ENCODE measurements at places on chromosomes 4 and X. TPM values are rescaled to one million over a fixed set of nuclear protein-coding genes. Genes with fewer than 3 reads are reported as not detected.

GRCh38 chrX:14076639-14077038 is 46.9 kb upstream of the GEMIN8 start:
- H3K4me1 ChIP-seq, result no peaks in the 10 kb centered on the region
- H3K4me3 ChIP-seq, result no peak overlapping the region
- no peaks in the 10 kb centered on the region for H3K27me3 ChIP-seq
- H3K27ac ChIP-seq, result no peak overlapping the region

DNA sequence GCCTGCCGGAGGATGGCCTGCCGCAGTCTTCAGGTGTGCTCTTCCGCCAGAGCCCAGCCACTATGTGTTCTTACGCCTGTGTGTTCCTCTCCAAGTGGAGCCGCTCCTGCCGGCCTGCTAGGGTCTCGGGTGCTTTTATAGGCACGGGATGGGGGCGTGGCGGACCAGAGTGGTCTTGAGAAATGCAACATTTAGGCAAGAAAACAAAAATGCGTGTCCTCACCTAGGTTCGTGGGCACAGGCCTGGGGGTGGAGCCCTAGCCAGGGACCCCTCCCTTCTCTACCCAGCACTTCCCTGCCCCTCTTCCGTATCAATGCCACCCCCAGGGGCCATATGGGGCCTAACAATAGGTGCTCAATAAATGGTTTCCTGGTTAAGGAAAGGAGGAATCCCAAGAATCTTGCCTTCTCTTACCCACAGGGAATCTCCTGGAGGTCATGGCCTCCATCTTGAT is 34.4 kb upstream of the LRBA start:
- H3K27me3 ChIP-seq, result no peaks in the 10 kb centered on the region
- no peaks in the 10 kb centered on the region for H3K36me3 ChIP-seq
- no peak for DNase-seq
- H3K27ac ChIP-seq, result no peak overlapping the region
- no peaks in the 10 kb centered on the region for H3K4me1 ChIP-seq
- no peak overlapping the region for H3K4me3 ChIP-seq

GRCh38 chrX:153651540-153652079 is 4.6 kb downstream of the DUSP9 start:
- no peak overlapping the region for H3K27ac ChIP-seq
- H3K4me1 ChIP-seq, result no peaks in the 10 kb centered on the region
- no peak for DNase-seq
- H3K4me3 ChIP-seq, result no peak overlapping the region

DNA sequence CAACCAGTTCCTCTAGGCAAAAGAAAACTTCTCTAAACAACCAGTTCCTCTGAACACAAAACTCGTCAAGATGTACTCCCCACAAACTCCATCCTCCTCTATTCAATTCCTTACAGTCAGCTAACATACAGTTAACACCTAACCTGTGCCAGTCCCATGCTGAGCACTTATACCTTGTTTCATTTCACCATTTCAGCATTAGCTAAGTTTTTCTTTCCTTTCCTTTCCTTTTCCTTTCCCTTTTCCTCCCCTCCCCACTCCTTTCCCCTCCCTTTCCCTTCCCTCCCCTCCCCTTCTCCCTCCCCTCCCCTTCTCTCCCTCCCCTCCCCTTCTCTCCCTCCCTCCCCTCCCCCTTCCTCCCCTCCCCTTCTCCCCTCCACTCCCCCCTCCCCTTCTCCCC is 13.1 kb downstream of the HERC6 start:
- H3K4me3 ChIP-seq, result no peak overlapping the region
- peaks cover 49% of the 10 kb centered on the region for H3K36me3 ChIP-seq
- no peak for DNase-seq
- no peak overlapping the region for H3K27ac ChIP-seq

Gene IRF2
- 53.3 TPM for total RNA-seq

GRCh38 chr4:5796976-5797375 is 86.0 kb downstream of the EVC start:
- no peak overlapping the region for H3K4me3 ChIP-seq
- no peak for DNase-seq
- H3K27ac ChIP-seq, result no peak overlapping the region
- no peaks in the 10 kb centered on the region for H3K27me3 ChIP-seq

DNA sequence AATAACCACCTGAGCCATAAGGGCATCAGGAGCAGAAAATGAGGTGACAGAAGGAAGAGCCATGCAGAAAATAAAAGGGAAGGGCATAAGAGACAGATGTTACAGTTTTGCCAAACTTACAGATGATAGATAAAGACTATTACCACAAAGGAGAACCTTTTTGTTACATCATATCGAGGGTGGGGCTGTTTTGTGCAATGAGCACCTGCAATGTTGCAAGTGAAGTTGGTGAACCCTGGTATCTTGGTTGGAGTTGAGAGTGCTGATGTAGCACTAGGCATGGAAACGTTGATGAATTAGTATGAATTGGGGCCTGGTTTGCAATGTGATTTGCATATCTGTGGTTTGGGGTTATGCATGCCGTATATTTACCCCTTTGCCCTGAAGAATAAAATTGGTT is 119.8 kb upstream of the TEX13D start:
- H3K36me3 ChIP-seq, result no peaks in the 10 kb centered on the region
- peaks cover 7% of the 10 kb centered on the region for H3K4me1 ChIP-seq
- DNase-seq, result no peak
- H3K27ac ChIP-seq, result no peak overlapping the region
- H3K27me3 ChIP-seq, result no peaks in the 10 kb centered on the region

Gene NPFFR2
- not detected for total RNA-seq

Gene RTL3
- not detected for total RNA-seq

DNA sequence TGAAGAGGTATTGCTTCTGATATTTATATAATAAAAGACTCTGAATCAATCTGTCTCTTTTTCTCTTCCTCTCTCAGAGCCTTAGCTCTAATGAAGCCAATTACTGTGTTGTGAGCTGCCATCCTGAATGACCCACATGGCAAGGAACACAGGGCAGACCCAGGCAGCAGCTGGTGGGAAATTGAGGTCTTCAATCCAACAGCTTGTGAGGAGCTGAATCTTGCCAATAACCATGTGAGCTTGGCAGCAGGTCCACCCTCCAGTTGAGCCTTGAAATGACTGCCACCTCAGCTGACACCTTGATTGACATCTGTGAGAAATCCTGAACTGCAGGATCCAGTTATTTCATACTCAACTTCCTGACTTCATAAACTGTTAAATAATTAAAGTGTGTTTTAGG is 149.4 kb downstream of the NDST4 start:
- no peaks in the 10 kb centered on the region for H3K4me1 ChIP-seq
- no peak overlapping the region for H3K4me3 ChIP-seq
- H3K27ac ChIP-seq, result no peak overlapping the region

- no peaks in the 10 kb centered on the region for H3K4me1 ChIP-seq
- no peak for DNase-seq
- H3K27me3 ChIP-seq, result no peaks in the 10 kb centered on the region
- H3K4me3 ChIP-seq, result no peak overlapping the region
- H3K36me3 ChIP-seq, result peaks cover 6% of the 10 kb centered on the region
These were observed 12.2 kb downstream of the NOCT start for GRCh38 chr4:139027776-139028175.

DNA sequence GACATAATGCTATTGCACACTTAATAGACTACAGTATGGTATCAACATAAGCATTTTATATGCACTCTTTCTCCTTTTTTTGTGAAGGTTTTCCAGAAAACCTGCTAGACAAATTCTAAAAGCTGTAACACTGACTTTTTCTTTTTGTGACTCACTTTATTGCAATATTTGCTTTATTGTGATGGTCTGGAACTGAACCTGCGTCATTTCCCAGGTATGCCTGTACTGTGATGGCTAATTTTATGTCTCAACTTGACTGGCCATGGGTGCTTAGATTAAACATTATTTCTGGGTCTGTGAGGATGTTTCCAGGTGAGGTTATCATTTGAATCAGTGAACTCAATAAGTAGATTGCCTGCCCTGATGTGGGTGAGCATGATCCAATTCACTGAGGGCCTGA is 35.5 kb upstream of the LAMP2 start:
- no peaks in the 10 kb centered on the region for H3K36me3 ChIP-seq
- no peak overlapping the region for H3K27ac ChIP-seq
- no peak overlapping the region for H3K4me3 ChIP-seq
- H3K4me1 ChIP-seq, result no peaks in the 10 kb centered on the region
- no peak for DNase-seq
- no peaks in the 10 kb centered on the region for H3K27me3 ChIP-seq

Gene SERTM2
- total RNA-seq, result 0.09 TPM

Gene ITIH6
- not detected for total RNA-seq

Gene APOOL
- 19.8 TPM for total RNA-seq

- H3K4me1 ChIP-seq, result no peaks in the 10 kb centered on the region
- H3K27me3 ChIP-seq, result no peaks in the 10 kb centered on the region
- no peak overlapping the region for H3K4me3 ChIP-seq
- no peak for DNase-seq
- no peak overlapping the region for H3K27ac ChIP-seq
These were observed 85.4 kb upstream of the IGFBP7 start for GRCh38 chr4:57195622-57196021.

- no peaks in the 10 kb centered on the region for H3K4me1 ChIP-seq
- H3K27me3 ChIP-seq, result peaks cover 9% of the 10 kb centered on the region
- no peak overlapping the region for H3K4me3 ChIP-seq
- no peak overlapping the region for H3K27ac ChIP-seq
- H3K36me3 ChIP-seq, result no peaks in the 10 kb centered on the region
These were observed 35.9 kb downstream of the C4orf50 start for GRCh38 chr4:5982156-5982973.

DNA sequence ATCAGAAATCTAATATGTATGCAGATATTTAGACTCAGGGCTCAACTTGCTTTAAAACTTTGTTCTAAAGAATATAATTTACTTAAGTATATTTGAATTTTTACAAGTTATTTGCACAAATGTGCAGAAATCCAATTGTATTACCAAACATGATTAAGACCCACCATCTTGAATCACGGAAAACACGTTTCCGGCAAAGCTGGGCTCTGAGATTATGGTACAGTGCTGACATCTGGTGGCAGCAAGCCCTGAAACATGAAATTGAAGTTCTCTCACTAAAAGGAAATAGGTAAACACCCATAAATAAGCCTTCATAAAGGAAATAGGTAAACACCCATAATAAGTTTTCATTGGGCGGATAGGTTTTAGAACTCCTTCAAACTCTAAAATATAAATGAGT is 98.3 kb upstream of the MAOA start:
- no peak overlapping the region for H3K4me3 ChIP-seq
- no peaks in the 10 kb centered on the region for H3K36me3 ChIP-seq
- H3K27ac ChIP-seq, result no peak overlapping the region
- peak; percentile 41 for DNase-seq
- no peaks in the 10 kb centered on the region for H3K27me3 ChIP-seq

Gene NUDT9
- total RNA-seq, result 45.3 TPM

Gene GAGE12H
- total RNA-seq, result not detected

GRCh38 chrX:120365320-120365719 is 3.4 kb downstream of the ATP1B4 start:
- no peaks in the 10 kb centered on the region for H3K4me1 ChIP-seq
- H3K27me3 ChIP-seq, result no peaks in the 10 kb centered on the region
- H3K27ac ChIP-seq, result no peak overlapping the region
- H3K36me3 ChIP-seq, result no peaks in the 10 kb centered on the region
- H3K4me3 ChIP-seq, result no peak overlapping the region

- H3K36me3 ChIP-seq, result no peaks in the 10 kb centered on the region
- no peak for DNase-seq
- H3K4me3 ChIP-seq, result no peak overlapping the region
These were observed 21.4 kb downstream of the GALNTL6 start for GRCh38 chr4:171834640-171835039.

Gene DAPP1
- 15.1 TPM for total RNA-seq

DNA sequence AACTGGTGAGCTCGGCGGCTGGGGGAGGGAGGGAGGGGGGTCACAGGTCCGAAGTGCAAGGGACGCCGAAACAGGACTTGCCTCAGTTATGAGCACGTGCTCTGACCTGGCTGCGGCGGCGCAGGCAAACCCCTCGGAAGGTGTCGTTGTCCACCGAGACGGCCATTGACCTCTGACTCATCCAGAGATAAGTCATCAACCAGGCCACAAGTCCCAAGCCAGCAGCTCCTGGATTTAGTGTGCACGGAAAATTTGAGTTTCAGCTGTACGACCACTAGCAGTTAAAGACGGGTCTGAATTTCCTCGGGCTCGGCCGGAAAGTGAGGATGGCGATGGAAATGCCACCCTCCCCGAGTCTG is 674 bp downstream of the SH3D19 start:
- H3K4me3 ChIP-seq, result peak overlapping the region; percentile 74
- peak overlapping the region; percentile 86 for H3K27ac ChIP-seq
- peaks cover 16% of the 10 kb centered on the region for H3K4me1 ChIP-seq
- H3K36me3 ChIP-seq, result no peaks in the 10 kb centered on the region
- DNase-seq, result peak; percentile 50

DNA sequence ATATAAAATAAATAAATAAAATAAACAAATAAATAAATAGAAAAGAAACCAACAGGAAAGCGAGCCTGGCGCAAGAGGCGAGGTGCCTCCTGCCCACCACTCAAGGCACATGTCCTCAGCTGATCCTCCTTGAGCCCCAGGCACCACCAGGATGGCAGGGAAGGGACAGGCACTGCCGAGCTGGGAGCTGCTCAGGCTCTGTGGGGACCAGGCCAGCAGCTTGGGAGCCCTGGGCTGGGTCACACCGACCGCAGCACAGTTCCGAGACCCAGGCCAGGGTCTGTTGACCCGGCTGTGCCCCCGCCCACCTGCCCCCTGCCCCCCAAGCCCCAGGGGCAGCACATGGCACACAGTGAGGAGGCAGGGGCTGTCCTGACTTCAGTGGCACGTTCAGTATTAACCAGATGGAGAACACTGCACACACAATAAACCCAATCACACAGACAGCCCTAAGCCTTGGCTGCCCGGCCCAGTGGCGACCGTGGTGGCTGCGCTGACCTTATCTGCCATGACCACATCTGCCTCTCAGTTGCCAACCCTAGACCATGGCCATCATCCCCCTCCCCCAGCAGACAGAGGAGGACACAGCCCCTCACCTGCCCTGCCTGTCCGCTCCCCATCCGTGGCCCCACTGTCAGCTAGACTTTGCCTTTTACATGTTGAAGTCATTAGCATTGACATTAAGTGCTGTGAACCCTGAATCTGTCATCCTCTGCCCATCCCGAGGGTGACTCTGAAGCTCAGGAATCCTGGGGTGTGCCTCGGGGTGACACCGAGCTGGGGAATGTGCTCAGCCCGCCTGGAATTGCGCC is 2.9 kb upstream of the TREX2 start:
- H3K4me3 ChIP-seq, result no peak overlapping the region
- DNase-seq, result no peak
- H3K27me3 ChIP-seq, result no peaks in the 10 kb centered on the region
- H3K27ac ChIP-seq, result no peak overlapping the region
- H3K4me1 ChIP-seq, result no peaks in the 10 kb centered on the region
- peaks cover 19% of the 10 kb centered on the region for H3K36me3 ChIP-seq

Gene CENPVL2
- total RNA-seq, result not detected

GRCh38 chrX:115344885-115345614 is 55.5 kb downstream of the LUZP4 start:
- no peak overlapping the region for H3K4me3 ChIP-seq
- H3K36me3 ChIP-seq, result no peaks in the 10 kb centered on the region
- peaks cover 13% of the 10 kb centered on the region for H3K4me1 ChIP-seq
- peak; percentile 81 for DNase-seq
- peak overlapping the region; percentile 71 for H3K27ac ChIP-seq

Gene BEND2
- 0.24 TPM for total RNA-seq

GRCh38 chr4:56764775-56765174 is 56.7 kb downstream of the SPINK2 start:
- no peaks in the 10 kb centered on the region for H3K4me1 ChIP-seq
- no peak for DNase-seq
- no peaks in the 10 kb centered on the region for H3K36me3 ChIP-seq
- H3K27ac ChIP-seq, result no peak overlapping the region
- H3K27me3 ChIP-seq, result no peaks in the 10 kb centered on the region
- H3K4me3 ChIP-seq, result no peak overlapping the region
